ENCODE measurements at places on chromosomes 4 and X.

DNA sequence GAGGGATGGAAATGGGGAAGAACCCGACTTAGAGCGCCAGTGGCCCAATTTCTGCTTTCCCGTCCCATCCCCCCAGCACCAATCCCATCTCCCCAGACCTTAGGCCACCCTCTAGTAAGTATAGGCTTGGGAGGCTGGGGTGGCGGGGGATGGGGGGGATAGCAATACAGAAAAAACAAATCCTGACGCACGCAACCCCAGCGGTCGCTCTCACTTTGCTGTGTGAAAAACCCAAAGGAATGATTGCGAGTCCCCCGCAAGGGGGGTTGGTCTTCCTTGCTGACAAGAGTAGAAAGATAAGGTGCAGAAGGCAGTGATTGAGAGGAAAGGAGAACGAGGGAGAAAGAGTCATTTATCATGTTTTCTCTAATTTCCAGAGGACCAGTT, 863 bp downstream of the CPE start:
- peak; percentile 44 for DNase-seq

- DNase-seq = no peak
Measured at GRCh38 chr4:165779950-165780670, 92.9 kb upstream of the TLL1 start.

DNA sequence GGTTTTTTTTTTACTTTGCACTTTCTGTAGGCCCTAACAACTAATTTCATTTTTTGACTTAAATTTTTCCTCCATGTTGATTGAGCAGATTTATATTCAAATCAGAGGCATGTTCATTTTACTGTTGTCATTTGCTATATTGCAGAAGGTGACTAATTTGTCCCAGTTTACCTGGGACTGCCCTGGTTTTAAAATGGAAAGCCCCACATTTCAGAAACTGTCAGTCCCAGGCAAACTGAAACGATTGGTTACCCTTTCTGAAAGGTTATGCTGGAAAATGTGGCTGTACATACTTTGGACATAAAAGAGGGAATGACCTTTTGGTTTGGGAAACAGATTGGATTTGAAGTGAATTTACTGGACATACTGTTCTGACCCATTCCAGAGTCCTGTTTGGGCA, 160.0 kb downstream of the SPCS3 start:
- no peak for DNase-seq

DNA sequence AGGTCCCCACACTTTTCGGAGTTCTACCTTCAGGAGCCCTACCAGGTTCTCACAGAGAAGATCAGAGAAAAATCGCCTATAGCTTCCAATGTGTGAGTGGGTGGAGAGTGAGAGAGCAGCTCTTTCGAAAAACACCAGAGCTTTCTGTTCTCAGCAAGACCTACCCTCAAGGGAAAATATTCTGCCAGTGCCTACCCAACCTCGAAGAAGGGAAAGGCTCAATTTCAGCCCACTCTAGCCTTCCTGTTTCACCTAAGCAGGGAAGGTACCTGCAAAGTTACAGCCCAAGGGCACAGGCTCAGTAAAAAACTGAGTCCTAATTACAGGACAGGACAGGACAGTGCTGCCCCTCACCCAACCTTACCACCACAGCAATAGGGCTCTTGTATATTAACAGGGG, 104.0 kb upstream of the WDR17 start:
- DNase-seq = no peak

- no peak for DNase-seq
Measured at GRCh38 chr4:189304809-189305208, 635.9 kb upstream of the FRG1 start.

DNA sequence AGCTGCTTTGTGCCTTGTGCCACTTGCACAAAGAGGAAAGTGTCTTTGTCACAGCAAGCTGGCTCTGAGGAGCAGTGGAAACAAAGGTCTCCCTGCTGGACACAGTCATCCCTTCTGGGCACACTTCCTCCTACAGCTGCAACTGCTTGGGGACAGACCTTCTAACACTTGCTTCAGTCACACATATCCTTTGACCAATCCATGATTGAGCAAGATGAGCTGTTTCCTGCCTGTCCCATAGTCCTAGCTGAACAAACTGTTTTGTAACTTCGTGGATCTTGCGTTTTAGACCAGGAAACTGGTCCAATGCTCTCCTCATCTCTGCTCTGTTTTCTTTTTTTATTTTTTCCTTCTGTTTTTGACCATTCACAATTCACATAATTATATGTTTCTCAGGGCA, 98.5 kb downstream of the RRAGB start:
- DNase-seq = no peak

DNA sequence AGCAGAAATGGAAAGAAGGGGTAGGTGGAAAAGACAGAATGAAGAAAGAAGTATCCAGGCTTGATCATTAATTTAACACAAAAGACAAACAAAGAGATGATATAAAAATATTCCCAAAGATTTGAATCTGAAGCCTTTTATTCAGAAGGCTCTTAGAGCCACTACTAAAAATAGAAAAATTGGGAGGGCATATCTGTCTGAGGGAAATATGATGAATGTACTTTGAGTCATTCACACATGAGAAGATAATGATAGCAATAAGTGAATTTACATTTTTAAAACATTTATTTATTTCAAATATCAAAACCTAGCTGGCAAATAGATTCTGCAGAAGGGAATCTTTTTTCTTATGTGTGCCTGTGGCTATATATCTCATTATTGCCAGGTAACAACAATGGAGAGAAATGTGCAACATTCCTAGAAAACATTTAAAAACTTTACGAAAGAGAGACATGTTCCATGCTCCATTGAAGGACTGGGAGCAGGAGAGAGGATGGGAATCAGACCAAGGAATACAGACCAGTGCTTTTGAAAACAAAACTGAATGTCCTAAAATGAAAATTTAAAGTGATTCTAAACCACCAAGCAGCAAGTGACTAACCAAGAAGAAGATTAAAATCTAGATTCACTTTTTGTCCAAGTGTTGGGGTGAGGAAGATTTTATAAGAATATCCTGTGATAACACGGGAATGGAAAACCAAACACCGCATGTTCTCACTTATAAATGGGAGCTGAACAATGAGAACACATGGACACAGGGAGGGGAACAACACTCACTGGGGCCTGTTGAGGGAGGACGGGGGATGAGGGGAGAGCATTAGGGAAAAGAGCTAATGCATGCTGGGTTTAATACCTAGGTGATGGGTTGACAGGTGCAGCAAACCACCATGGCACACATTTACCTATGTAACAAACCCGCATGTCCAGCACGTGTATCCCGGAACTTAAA, 41.2 kb downstream of the ANXA5 start:
- no peak for DNase-seq

DNA sequence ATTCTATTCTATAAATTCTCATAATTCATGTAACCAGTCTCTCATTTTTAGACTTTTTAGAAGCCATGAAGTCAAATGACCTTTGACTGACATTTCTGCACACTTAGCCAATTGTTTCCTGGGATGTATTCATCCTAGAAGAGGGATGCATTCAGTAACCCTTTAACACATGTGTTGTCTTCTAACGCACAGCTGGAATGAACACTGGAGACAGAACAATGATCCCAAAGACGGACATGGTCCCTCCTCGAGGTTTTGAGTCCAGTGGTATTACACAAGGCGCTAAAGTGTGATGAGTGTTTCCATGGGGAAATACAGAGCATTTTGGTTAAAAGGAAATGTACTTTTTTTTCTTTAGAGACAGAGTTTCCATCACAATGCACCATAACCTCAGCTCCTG, 39.8 kb upstream of the CLDN24 start:
- no peak for DNase-seq

GRCh38 chr4:38620527-38621027, 43.4 kb upstream of the KLF3 start:
- DNase-seq = no peak

- DNase-seq = no peak
Measured at GRCh38 chr4:87465739-87466366, 43.5 kb downstream of the NUDT9 start.

DNA sequence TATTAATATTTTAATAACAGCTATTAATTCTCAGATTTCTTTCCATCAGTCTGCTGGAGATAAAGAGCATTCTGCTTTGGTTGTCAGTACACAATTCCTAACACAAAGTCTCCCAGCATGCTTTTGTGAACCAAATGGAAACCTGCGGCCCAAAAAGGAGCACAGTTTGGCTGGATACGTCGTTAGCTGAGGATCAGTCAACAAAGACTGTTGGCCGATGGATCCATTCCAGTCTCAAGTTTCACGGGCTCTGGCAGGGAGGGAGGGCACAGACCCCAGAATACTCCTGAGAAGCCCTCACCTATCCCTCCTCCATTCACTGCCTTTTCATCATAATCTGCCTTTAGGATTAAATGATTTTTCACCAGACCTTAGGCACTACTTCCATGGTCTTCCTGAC, 26.3 kb upstream of the PRSS48 start:
- no peak for DNase-seq

DNA sequence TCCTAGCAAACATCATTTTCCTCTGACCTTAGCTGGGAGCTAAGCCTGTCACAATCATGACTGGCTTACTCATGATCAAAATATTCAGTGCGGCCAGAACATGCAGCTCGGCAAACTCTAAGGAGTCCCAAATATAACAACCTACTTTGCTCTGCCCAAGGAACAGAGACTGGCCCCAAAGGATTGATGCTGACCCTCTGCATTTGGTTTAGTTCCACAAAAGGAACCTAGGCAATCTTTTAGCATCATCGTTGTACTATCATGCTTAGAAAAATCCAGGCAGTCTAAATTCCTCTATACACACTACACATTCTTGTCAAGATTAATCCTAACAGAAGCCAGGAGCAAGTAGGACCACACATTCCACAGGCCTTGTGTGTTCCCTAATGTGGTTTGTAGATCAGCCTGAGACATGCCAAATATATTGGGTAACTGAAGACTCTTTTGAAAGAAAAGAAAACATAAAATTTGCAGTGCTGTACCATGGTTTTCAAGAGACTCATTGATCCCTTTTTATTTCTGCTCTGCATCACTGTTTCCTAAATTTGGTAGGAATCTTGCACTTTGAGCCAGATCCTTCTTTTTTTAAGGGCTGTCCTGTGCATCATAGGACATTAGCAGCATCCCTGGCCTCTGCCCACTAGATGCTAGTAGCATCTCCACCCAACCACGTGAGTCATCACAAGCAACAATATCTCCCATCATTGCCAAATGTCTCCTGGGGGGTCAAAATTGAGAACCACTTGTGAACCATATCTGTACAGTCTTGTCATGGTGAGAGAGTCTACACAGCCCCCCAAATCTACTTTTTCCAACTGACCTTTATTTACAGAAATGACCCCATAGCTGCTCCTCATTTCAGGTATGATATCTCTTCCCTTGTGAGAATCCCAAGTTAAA, 17.6 kb upstream of the CC2D2A start:
- no peak for DNase-seq

- DNase-seq = no peak
Measured at GRCh38 chrX:5672099-5672498, 556.6 kb downstream of the NLGN4X start.

- no peak for DNase-seq
Measured at GRCh38 chrX:107706309-107706708, 69.3 kb downstream of the TSC22D3 start.

- peak; percentile 27 for DNase-seq
Measured at GRCh38 chr4:168569066-168569930, 72.4 kb downstream of the PALLD start.

- DNase-seq = no peak
Measured at GRCh38 chr4:109649872-109650271, 53.4 kb downstream of the CASP6 start.

DNA sequence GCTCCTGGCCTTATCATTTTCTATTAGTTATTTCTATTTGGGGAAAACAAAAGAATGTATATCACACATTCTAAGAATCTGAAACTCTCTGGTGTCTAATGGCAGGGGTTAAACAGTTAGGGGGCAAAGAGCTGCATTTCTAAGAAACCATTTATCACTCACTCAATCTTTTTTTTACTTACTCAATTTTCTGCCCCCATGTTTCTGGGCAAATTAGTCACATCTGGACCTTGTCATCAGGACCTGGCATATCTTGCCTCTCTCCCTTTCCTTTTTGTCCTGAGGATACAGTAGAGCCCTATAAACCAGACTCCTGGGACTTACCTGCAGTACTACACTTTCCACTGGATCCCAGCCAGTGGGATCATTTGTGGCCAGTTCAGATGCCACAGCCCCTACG, 89.1 kb downstream of the ANXA3 start:
- no peak for DNase-seq

GRCh38 chrX:40152173-40152711, 54.5 kb upstream of the BCOR start:
- no peak for DNase-seq

- peak; percentile 75 for DNase-seq
Measured at GRCh38 chr4:683982-684622, 4.8 kb downstream of the SLC49A3 start.

Measured in NCI-H1436 (cell line).